ENCODE measurements at places on chromosomes 6 and 20.

- no peak for DNase-seq
Measured at GRCh38 chr20:36848677-36849076, 27.3 kb upstream of the TLDC2 start.

DNA sequence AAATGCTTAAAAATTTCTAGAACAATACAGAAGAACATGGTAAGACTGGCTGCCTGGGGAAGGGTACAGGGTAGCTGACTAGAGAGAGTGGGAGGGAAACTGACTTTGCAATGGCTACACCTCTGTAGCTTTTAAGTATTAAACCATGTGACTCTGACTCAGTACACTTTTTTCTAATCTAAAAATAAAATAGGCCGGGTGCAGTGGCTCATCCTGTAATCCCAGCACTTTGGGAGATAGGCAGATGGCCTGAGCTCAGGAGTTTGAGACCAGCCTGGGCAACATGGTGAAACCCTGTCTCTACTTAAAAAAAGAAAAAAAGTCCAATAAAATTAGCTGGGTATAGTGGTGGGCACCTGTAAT lies 18.5 kb downstream of the ATP9A start:
- no peak for DNase-seq

- no peak for DNase-seq
Measured at GRCh38 chr6:16419636-16420336, 181.4 kb downstream of the GMPR start.

GRCh38 chr6:14206391-14206790 lies 88.8 kb downstream of the CD83 start:
- DNase-seq, result no peak

DNA sequence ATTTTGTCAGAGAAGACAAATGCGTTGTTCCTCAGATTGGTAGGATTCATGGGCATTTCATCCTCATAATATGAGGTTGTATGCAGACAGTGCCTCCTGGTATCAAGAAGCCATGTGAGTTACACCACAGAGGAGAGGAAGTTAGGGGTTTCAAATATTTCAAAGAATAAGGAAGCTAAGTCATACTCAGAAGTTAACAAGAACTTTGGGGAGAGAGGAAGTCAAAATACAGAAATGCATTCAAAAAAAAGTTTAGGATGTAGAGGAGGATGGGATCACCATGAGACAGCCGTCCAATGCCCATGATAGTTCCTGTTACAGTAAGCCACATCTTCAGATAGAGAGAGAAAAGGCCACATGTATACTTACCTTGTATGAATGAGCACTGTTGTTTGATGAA lies 22.3 kb downstream of the HLA-DOB start:
- no peak for DNase-seq

DNA sequence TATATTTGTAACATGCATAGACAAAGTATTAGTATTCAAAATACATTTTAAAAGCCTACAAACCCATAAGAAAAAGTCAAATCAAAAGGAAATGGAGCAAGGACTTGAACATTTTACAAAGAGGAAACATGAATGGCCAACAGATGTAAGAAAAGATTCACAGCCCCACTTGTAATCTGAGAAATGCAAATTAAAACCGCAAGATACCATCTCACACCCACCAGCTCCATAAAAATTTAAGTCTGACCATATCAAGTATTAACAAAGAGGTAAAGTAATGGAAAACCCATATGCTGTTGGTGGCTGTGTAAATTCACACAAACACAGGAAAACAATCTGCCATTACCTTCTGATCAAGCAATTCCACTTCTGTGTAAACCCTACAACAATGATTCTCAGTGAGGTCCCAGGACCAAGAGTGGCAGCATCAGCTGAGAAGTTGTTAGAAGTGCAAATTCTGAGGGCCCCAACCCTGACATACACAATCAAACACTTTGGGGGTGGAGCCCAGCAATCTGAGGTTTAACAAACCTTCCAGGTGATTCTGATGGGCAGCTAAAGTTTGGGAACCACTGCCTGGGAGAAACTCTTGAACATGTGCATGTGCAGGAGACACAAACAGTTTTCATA lies 30.9 kb downstream of the BCL2L1 start:
- no peak for DNase-seq

GRCh38 chr6:45743028-45743615 lies 272.5 kb downstream of the CLIC5 start:
- no peak for DNase-seq

DNA sequence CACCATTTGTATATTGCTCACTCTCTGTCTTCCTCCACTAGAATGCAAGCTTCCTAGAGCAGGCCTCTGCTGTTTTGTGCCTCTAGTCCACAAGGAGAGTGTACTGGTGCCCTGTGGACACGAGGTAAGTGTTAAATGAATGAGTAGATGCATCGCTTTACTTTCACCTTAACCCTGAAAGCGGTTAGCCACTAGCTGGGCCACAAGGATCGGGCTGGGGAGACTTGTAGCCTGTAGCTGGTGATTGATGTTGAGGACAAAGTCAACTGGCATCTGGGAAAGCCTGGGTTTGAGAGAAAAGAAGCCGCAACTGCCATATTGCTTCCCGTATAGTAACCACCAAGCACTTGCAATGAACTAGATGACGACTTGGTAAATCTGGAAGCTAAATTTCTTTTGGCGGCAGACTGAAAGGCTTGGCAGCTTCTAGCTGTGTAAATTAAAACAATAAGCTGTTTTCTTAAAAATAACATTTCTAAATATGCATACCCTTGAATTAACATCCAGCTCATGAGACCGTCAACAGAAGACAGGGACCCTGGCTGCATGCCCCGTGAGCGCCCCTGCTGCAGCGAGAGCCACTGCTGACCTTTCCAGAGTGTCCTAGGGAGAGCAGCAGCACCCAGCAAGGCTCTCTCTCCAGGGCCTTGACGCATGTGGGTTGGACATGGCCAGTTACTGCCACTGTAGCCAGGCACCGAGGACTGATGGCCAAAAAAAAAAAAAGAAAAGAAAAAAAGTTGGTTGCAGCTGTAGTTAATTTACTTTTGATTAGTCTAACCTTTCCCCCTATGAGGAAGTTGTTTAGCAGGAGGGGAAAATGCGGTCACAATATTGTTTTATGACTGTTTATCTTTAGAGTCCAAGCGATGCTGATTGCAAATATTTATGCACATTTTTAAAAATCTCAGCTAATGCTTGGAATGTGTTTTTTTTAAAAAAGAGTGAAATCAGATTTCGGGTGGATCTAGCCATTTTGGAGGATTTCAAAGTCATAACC lies 315.1 kb downstream of the TFAP2C start:
- DNase-seq, result no peak

DNA sequence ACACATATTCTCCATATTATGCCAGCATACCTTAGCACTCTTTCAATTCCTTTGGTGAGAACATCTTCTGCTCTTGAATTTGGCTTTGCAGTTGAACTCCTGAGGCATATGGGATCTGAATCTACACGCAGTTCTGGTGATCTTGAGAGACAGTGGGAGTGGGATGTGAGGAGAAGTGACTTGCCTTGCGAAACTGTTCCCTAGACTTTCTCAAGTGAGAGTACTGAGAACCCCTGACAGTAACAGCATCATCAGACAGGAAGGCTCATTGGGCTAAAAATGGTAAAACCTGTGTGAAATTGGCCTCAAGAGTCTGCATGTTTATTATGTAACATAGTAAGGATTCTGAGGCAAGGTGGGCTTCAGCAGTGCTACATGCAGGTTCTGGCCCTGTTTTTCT lies 49.1 kb upstream of the CEP85L start:
- DNase-seq, result no peak

GRCh38 chr6:94769197-94769596 lies 808.1 kb upstream of the MANEA start:
- DNase-seq, result no peak

- no peak for DNase-seq
Measured at GRCh38 chr6:162849269-162849668, 121.5 kb downstream of the PACRG start.

DNA sequence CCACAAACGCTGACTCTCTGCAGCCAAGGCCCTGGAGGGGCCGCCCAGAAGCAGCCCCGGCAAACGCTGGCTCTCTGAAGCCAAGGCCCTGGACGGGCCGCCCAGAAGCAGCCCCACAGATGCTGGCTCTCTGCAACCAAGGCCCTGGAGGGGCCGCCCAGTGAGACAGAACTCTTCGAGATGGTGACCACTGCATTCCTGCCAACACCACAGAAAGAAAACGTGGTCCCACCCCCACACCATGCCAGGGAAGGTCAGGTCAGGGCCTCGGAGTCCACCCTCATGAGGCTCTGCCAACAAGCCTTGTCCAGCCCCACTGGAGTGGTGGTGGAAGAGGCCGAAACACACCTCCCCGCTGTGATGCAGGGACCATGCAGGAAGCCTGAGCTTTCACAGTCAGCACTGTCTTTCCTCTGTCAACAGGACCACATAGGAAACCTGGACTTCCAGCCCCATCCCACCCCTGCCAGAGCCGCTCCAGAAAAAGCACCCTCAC lies 97.5 kb downstream of the DLL1 start:
- no peak for DNase-seq

DNA sequence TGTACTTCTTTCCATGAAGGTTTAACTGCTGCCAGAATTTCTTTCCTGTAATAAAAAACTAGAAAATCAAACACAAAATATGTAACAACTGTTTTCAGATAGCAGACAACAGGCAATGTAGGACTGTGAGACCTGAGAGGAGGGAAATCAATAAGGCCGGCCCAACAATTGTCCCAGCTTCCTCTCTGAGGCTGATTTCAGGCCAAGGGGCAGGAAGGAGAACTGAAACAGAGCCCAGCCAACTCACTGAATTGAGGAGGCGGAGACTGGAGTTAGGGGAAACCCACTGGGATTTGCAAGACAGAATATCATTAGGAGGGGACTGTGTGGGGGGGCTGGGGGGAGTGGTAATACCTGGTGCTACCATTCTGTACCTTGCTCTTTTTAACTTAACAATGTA lies 42.2 kb downstream of the FLRT3 start:
- no peak for DNase-seq

- DNase-seq, result no peak
Measured at GRCh38 chr6:106182455-106182854, 96.3 kb downstream of the PRDM1 start.

DNA sequence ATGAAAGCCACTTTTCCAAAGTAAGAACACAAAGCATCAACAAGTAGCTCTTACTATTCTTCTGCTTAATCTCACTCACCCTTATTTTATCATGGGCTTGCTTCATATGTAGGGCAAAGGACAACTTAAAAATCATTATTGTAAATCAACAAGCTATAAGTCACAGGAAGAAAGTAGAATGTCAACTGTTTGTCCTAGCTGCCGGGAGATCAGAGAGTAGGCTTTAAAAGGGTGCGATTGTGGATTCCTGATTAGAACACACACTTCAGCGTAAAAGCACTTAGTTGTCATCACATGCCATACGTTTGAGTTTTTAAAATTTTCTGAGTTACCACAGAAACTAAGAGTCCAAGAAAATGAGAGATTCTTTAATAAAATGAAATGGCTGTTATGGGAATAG lies 44.4 kb upstream of the NHSL1 start:
- no peak for DNase-seq

- no peak for DNase-seq
Measured at GRCh38 chr20:62972845-62973745, 20.6 kb downstream of the SLC17A9 start.

- no peak for DNase-seq
Measured at GRCh38 chr20:10978713-10979112, 304.9 kb upstream of the JAG1 start.

DNA sequence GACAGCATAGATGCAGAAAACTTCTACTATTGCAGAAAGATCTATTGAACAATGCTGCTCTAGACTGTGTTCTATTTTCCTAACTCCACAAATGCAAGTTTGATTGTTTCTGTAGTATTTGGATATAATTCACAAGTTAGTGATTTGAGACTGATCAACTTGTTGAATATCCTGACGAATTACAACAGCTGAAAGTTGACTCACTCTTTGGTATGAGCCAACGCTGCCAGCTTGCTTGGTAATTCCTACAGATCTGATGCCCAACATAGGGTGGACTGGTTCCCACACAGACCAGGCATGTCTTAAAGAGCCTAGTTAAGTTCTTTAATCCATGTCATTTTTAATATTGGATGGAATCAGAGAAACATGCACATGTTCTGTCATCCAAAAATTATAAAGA lies 231.0 kb upstream of the RAB32 start:
- no peak for DNase-seq

GRCh38 chr6:117591405-117591804 lies 10.9 kb downstream of the GOPC start:
- no peak for DNase-seq

GRCh38 chr6:12882761-12883290 lies 166.3 kb downstream of the PHACTR1 start:
- DNase-seq, result peak; percentile 46

GRCh38 chr6:149438855-149439254 lies 38.8 kb downstream of the SUMO4 start:
- no peak for DNase-seq

DNA sequence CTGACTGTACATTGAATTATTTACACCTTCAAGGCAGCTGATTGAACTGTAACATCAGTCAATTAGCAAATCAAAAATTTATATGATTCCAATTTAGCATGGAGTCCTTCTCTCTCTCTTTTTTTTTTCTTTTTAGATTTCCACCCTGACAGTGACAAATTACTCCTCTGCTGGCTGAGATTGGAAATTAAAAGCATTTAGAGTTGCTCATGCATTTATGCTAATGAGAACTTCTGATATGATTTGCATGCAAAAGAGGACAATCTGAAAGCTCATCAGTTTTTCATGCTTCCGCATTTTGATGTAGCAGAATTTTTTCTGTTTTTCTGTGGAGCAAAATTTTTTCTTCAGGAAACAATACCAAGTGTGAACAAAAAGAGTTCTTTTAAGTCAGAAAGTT lies 130.5 kb upstream of the NOX3 start:
- DNase-seq, result no peak
